Natural killer cell treated with Interleukin-12 subunit alpha and Interleukin-12 subunit beta and Interleukin-15 and Interleukin-18, amount 100 ng/mL, for 72 hours (primary cell): ENCODE measurements at places on chromosomes 12 and 14.

- no peak for DNase-seq
These were observed 22.6 kb upstream of the DUSP16 start for GRCh38 chr12:12585115-12585863.

DNA sequence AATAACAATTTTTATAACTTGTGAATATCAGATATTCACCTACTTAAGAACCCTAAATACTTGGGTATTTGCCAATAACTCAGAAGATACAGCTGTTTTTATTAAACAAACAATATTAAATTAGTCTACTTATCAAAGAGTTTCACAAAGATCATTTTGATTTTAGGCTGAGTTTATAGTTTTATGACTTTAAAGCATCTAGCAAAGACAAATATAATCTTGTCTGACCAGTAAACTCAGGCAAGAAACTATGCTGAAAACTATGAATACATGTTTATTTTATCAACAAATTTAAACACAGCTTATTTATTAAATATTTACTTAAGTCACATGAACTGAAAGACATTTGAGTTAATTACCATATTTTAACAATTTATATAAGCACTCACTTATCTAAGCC, 18.5 kb upstream of the SERPINA1 start:
- no peak for DNase-seq

DNA sequence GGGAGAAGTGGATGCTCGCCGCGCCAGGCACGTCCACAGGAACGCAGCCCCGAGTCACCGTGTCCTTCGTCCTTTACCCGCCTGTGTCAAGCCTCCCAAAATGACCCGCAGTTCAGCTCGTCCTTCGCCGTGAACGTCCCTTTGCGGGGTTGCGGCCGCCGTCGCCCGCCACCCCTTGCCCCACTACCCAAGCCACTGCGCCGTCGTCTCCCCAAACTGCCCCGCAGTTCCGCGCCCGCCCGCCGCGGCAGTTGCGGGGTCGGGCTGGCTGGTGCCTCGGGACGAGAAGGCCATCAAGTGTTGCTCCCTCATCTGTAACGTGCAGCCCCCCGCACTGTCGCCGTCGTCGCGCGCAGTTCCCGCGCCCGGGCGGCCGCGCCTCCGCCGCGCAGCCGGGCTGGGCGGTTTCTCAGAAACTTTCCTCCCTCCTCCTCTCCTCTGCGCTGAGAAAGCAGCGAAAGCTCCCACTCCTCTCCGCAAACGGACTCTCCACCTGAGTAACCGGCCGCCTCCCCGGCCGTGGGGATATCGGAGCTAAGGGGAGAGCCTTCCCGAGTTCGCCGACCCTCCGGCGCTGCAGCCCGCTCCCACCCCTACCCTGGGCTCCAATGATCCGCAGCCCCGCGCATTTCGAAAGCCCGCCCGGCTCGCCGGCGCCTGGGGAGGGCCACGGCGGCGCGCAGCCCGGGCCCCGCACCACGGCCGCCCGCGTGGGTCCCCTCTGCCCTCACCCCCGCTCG, 6.7 kb downstream of the CDKN1B start:
- no peak for DNase-seq

GRCh38 chr14:60931218-60931617, 49.7 kb downstream of the TRMT5 start:
- DNase-seq: no peak
